ENCODE measurements at places on chromosomes 12 and 14.

- peak; percentile 80 for DNase-seq
These were observed 259.5 kb upstream of the E2F7 start for GRCh38 chr12:77324763-77325468.

DNA sequence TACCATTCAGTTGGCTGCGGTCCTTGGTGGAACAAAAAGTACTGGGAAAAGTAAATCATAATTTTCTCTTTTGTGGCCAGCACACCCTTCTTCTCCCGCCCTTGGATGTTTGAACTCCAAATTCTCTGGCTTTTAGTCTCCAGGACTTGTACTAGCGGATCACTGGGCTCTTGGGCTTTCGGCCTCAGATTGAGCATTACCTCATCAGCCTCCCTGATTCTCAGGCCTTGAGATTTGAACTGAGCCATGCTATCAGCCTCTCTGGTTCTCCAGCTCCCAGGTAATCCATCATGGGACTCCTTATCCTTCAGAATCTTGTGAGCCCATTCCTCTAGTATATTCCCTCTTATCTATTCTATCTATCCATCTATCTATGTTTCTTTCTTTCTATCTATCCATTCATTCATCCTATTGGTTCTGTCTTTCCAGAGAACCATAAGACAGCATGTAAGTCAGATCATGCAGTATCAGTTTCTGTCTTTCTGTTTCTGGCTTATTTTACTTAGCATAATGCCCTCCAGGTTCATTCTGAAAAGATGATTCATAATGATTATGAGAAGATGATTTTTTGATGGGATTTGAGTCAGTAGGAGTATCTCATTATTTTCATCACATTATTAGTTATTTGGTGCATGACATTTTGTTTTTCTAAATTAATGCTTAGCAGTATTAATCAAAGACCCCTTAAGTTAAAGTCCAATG, 814.9 kb downstream of the LRFN5 start:
- no peak for DNase-seq

DNA sequence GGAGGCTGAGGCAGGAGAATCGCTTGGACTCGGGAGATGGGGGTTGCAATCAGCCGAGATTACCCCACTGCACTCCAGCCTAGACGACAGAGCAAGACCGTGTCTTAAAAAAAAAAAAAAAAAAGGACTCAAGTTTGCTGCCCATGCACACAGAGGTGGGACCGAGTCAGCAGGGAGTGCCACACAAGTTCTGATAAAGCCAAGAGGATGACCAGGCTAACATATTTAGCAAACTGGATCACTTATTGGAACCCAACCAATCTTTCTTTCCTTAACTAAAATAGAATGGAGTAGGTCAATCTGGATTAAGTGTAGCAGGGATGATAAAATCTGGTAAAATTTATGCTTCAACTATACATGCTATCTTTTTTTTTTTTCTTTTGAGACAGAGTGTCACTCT, 190.4 kb upstream of the FOXN3 start:
- no peak for DNase-seq

GRCh38 chr12:77685901-77686300, 144.8 kb upstream of the NAV3 start:
- no peak for DNase-seq

DNA sequence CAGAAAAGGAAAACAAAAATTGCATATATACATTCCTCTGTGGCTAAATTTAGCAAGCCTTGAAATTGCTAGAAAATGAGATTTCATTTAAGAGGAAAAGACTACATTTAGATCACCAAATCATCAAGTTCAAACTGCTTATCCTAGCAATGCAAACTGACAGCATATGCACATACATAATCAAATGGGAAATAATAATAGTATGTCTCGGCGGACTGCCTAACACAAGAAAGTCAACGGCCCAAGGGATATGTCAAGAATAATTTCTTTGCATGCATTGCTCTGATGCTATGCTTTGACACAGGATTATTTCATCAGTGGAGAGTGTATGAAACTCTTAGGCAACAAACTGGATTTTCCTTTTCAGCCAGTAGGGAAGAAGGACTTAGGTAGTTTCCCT, 107.9 kb downstream of the KCNC2 start:
- DNase-seq, result no peak

- DNase-seq, result peak; percentile 5
These were observed 140.9 kb downstream of the EFCAB11 start for GRCh38 chr14:89813617-89814031.

DNA sequence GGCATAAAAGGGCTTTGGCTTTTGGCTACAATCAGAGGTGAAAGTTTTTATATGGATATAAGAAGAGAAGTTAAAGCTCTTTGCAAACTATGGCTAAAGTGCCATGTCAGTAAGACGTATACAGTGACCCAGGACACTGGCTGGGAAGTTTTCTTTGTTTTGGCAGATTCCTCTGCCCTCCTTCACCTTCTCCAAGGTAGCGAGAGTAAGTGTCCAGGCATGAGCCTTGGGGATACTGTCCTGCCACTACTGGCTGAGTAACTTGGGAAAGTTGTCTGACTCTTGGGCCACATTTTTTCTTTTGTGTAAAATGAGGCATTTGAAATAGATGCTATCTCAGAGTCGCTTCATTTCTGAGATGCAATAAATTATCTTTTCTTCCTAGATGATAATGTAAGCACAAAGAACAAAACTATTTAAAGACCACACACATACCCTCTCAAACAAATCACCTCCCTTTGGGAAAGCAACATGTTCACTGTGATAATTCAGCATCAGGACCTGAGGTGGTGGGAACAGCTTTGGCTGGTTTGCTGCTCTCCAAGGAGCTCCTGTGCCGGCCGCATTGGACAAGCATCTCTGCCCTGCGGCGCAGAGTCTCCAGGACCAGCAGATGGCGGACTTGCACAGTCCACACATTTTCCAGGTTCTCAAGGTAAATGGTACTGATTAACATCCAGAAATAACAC, 106.3 kb downstream of the PTCSC3 start:
- DNase-seq, result peak; percentile 25

DNA sequence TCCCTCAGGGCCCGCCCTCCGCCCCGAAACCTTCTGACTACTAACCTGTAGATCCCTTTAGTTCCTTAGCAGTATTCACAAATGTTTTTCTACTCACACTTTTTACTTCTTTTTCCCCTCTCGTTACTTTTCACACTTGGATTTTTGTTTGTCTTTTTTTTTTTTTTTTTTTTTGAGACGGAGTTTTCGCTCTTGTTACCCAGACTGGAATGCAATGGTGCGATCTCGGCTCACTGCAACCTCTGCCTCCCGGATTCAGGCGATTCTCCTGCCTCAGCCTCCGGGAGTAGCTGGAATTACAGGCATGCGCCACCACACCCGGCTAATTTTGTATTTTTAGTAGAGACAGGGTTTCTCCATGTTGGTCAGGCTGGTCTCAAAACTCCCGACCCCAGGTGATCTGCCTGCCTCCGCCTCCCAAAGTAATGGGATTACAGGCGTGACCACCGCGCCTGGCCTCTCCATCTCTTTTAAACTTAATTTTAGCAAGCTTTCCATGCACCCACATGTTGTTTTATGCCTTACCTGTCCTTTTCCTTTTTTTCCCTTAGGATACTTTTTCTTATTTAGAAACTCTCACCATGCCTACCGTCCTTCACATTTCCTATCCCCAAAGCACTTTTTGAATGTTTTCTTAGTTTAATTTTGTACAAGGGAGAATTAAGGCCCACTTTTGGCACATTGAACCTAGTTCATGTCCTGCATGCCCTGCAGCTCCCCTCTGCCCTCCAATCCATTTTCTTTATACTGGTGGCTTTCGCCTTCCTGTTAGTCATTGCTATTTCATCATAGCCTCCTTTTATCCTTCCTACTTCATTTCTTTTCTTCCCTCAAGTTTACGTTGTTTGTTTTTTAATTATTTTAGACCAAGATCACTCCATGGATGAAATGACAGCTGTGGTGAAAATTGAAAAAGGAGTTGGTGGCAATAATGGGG, 1.1 kb downstream of the SP1 start:
- DNase-seq, result peak; percentile 66

DNA sequence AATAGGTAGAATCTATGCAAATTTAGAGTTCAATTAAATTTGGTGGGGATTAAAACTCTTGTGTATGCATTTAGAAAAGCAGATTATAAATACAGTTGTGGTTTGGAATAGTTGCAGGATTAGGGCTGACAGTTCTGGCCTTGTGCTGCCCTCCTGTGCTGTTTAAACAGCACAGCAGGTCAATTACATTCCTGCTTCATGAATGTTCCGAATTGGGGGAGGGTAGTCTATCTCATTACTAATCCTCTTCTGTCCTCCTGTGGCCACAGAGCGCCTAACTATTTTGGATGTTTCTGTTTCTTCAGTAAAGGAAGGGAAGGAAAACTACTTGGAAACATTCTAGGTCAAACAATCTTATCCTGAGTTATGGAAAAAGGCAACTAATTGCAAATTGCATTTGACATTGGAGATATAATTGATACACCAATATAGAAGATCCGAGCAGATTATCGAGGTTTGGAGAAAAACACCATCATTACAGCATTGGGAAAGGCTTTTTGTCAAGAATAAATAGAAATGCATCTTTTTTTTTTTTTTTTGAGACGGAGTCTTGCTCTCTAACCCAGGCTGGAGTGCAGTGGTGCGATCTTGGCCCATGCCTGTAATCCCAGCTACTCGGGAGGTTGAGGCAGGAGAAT, 8.7 kb upstream of the GPR19 start:
- no peak for DNase-seq

DNA sequence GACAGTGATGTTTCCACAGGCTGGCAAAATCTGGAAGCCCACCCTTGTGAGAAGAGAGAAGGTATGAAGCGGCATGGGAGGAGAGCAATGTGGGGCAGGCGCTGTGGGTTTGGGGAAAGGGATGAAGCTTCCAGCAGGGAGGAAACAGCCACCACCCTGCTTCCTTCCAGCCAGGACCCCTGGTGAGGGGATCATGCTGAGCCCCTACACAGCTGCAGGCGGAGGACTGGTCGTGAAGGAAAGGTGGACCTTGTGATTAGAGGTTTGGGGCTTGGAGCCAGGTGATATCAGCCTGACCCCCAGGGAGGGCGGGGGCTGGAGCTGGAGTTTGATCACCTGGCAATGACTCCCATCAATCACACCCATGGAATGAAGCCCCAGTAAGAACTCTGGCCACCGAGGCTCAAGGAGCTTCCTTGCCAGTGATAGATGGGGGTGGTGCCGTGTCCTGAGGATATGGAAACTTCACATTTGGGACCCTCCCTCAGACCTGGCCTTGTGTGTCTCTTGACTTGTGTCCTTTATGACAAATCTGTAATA, 48.6 kb downstream of the RIMBP2 start:
- DNase-seq, result no peak

- DNase-seq, result no peak
These were observed 204.9 kb downstream of the KIF26A start for GRCh38 chr14:104343294-104343625.

DNA sequence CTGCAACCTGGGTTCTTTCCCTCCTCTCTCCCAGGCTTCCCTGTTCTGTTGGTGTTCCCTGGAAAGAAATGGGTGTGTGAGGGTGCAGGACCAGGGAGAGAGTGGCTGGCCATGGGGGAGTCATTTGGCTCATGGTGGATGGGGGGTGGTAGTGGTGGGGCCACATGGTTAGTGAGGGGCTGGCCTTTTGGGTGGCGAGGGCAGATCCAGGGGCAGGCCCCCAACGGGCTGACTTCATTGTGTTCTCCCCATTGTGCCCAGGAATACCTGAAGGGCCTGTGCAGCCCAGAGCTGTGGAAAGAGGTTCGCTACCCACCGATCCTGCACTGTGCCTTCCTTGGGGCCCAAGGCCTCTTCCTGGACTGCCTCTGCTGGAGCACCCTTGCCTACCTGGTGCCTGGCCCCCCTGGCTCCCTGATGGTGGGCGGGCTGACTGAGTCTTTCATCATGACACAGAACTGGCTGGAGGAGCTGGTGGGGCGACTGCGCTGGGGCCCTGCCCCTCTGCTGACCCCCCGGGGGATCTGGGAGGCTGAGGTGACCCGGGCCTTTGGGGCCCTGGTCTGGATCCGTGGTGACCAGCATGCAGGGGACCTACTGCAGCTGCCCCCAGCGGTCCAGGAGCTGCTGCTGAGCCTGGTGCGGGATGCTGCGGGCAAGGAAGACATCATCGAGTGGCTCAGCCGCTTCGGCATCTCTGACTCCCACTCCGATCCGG, 9.0 kb downstream of the NYNRIN start:
- DNase-seq, result no peak

- DNase-seq, result no peak
These were observed 21.7 kb downstream of the RACGAP1 start for GRCh38 chr12:50003595-50003994.

- no peak for DNase-seq
These were observed 221.2 kb downstream of the RBM19 start for GRCh38 chr12:113744802-113745395.

- no peak for DNase-seq
These were observed 353.6 kb downstream of the TMTC2 start for GRCh38 chr12:83040339-83040738.

DNA sequence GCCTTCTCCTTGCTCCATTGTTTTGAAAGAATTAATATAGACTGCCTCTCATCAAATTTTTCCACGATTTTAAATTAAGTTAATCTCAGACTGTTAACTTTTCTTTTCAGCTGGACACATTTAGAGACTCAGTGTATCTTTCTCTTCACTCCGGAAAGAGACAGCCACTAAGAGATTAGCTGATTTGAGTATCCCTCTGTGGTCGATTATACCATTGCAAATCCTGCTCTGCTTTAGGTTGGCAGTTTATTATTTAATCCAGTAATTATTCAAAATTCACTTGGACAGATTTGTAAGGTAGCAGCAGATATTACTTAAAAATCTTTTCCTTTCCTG, 588 bp upstream of the TWF1 start:
- DNase-seq, result no peak
